ENCODE measurements at places on chromosomes 6 and 20. TPM values are rescaled to one million over a fixed set of nuclear protein-coding genes. Genes with fewer than 3 reads are reported as not detected.
A peak's percentile ranks its signal among the peaks of the same experiment; 100 is the strongest.

TNFRSF21 gene
- 25.3 TPM for total RNA-seq

CDH22 gene
- not detected for total RNA-seq

GINS1 gene
- total RNA-seq: 0.33 TPM

- H3K4me1 ChIP-seq: no peaks in the 10 kb centered on the region
- no peak overlapping the region for H3K4me3 ChIP-seq
- no peaks in the 10 kb centered on the region for H3K27me3 ChIP-seq
- no peak for DNase-seq
These were observed 139.9 kb downstream of the BFSP1 start for GRCh38 chr20:17391127-17391771.

DNA sequence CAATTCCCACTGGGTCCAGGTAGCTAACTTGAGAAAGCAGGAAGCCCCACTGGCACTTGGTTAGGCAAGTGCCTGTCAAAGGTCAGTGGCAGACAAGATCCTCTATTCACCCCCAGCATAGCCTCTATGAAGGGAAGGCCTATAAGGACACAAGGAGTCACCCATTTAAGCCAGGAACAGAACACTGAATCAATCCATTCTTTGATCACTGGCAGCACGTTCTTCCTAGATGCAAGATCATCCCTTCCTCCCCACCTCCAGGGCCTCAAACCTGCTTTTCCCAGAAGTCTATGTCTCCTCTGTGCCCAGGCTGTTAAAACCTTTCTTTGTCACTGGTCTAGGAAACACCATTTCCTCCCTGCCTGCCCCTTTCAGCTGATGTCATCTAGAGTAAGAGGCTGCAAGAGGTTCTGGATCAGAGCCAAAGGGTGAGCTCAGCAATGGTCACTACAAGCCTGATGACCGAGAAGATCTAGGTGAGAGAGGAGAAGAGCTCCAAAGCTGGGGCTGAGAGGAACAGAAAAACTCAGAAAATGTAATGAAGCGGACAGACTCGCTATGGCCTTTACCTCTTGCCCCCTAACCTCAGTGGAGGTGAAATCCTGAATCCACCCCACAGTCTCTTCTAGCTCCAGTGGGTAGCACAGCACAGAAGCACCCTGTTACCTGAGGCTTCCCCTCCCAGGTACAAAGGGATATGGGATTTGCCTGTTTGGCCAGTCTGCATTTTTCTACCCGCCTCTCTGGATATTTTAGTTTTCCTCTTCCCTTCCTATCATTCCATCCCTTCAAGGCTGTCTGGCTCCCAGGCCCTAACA, 1.8 kb downstream of the GTPBP2 start:
- peak; percentile 93 for DNase-seq
- peak overlapping the region; percentile 98 for H3K27ac ChIP-seq
- no peak overlapping the region for H3K4me3 ChIP-seq
- no peaks in the 10 kb centered on the region for H3K27me3 ChIP-seq

All from sigmoid colon (tissue), 7 donors.